Heart left ventricle (tissue), 16 donors: ENCODE measurements at places on chromosomes 5 and 9. TPM values are rescaled to one million over a fixed set of nuclear protein-coding genes. Genes with fewer than 3 reads are reported as not detected.

OBP2B gene
- not detected for total RNA-seq

CENPH gene
- 3.0 TPM for total RNA-seq

DNA sequence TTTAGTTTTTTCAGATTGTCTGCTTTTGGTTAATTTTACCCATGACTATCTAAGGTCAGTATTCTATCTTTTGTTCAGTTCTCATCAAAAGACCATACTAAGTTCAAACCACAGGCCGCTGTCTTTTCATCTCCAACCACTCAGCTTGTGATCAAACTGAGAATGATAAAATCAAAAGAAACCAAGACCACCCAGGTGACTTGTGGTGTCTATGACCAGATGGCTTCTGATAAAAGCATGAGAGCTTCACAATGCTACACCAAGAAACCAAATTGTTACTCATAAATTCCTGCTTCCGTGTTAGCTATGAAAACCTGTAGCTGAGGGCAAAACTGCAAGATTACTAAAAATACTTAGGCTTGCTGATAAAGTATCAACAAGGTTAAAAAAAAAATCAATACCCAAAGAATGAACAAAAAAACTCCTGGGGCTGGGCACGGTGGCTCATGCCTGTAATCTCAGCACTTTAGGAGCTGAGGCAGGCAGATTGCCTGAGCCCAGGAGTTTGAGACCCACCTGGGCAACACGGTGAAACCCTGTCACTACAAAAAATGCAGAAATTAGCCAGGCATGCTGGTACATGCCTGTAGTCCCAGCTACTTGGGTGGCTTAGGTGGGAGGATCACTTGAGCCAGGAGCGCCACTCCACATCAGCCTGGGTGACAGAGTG, 25.8 kb upstream of the GPX8 start:
- no peak overlapping the region for H3K4me3 ChIP-seq
- no peak overlapping the region for H3K27ac ChIP-seq
- no peaks in the 10 kb centered on the region for H3K27me3 ChIP-seq
- H3K36me3 ChIP-seq, result no peaks in the 10 kb centered on the region
- no peaks in the 10 kb centered on the region for H3K4me1 ChIP-seq

DNA sequence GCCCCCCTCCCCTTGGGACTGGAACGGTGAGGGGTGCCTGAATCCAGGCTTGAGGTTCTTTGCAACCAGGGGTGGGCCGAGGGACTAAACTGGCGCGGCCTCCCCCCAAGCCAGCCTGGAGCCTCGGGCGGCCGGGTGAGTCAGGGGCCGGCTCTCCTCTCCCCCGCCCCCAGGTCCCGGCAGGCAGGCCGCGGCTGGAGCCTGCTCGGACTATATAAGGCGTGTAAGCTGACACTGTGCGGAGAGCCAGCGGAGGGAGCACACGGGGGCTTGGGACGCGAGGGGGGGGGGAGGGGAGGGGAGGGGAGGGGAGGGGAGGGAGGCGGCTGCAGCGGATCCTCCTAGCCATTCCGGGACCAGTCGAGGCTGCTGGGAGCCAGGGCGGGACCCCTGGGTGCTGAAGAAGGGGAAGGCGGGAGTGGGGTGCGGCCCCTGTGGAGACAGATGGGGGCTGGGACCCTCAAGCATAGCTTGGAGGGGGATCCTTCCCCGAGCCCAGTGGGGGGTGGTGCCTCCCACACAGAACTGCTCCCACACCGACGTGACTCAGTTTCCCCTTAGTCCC, 595 bp downstream of the PDLIM7 start:
- peaks cover 22% of the 10 kb centered on the region for H3K36me3 ChIP-seq
- DNase-seq, result peak; percentile 88
- no peaks in the 10 kb centered on the region for H3K27me3 ChIP-seq
- H3K27ac ChIP-seq, result peak overlapping the region; percentile 96
- H3K4me1 ChIP-seq, result peaks cover 76% of the 10 kb centered on the region

- H3K4me3 ChIP-seq, result no peak overlapping the region
- no peak overlapping the region for H3K27ac ChIP-seq
- H3K4me1 ChIP-seq, result no peaks in the 10 kb centered on the region
- no peaks in the 10 kb centered on the region for H3K36me3 ChIP-seq
- H3K27me3 ChIP-seq, result no peaks in the 10 kb centered on the region
- DNase-seq, result no peak
Observed at GRCh38 chr5:81782811-81783210, 31.9 kb upstream of the SSBP2 start.

GRM6 gene
- not detected for total RNA-seq

DNA sequence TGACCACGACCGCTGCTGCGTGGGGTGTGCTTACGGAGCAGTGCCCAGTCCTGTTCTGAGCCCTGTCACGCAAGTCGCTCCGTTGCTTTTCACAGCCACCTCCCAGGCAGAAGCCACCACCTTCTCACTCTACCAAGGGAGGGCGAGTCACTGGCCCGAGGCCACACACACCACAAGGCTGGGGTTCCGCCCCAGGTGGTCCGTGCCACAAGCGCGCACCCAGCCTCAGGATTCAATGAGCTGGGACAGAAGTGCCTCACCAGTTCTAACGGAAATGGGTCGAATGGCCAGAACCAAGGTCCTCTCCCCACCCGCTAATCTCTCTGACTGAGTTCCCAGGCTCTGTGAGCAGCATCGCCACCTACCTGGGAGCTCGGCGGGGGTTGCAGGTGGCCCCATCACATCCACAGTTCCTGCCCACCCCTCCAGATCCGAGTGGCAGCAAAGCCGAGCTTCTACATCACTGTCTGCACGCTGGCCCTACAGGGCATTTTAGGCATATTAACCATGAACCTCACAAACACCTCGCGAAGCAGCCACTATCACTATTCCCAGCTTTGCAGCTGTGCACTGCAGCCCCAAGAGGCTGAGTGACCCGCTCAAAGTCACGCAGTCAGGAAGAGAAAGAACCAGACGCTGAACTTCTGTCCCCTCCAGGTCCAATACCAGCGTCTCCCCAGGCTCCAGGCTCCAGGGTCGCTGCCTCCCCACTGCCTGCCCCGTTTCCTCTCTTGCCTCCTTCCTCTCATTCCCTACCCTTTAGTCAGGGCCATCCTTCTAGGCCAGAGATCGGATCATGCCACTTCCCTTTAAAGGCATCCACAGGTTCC, 92.1 kb upstream of the PHYKPL start:
- H3K36me3 ChIP-seq, result no peaks in the 10 kb centered on the region
- H3K4me1 ChIP-seq, result no peaks in the 10 kb centered on the region
- no peak overlapping the region for H3K4me3 ChIP-seq

PCDHA1 gene
- total RNA-seq, result not detected

DNA sequence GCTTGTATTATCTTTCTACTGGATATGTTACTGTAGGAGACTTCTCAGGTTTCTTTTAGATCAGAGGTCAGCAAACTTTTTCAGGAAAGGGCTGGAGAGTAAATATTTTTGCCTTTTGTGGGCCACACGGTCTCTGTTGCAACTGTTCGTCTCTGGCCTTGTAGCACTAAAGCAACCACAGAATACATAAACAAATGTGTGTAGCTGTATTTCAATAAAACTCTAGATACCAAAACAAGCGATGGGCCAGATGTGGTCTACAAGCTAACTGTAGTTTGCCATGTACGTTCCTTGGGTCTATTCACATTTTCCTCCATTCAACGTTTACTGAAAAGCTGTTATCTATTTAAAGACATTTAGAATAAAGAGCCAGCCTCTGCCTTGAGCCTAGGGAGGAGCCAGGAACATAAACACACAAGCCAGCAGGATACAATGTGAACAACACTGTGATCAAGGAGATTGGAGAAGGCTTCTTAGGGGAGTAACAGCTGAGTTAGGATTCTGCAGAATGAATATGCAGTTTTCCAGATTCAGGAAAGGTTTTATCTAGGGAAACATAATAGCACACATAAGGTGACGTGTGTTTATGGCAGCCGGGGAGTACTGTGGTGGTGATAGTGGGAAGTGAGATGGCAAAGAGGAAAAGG, 33.0 kb upstream of the HOMER1 start:
- no peak overlapping the region for H3K27ac ChIP-seq
- H3K27me3 ChIP-seq, result no peaks in the 10 kb centered on the region
- H3K36me3 ChIP-seq, result no peaks in the 10 kb centered on the region
- DNase-seq, result no peak
- H3K4me1 ChIP-seq, result no peaks in the 10 kb centered on the region

TRIM41 gene
- total RNA-seq, result 22.4 TPM

DNA sequence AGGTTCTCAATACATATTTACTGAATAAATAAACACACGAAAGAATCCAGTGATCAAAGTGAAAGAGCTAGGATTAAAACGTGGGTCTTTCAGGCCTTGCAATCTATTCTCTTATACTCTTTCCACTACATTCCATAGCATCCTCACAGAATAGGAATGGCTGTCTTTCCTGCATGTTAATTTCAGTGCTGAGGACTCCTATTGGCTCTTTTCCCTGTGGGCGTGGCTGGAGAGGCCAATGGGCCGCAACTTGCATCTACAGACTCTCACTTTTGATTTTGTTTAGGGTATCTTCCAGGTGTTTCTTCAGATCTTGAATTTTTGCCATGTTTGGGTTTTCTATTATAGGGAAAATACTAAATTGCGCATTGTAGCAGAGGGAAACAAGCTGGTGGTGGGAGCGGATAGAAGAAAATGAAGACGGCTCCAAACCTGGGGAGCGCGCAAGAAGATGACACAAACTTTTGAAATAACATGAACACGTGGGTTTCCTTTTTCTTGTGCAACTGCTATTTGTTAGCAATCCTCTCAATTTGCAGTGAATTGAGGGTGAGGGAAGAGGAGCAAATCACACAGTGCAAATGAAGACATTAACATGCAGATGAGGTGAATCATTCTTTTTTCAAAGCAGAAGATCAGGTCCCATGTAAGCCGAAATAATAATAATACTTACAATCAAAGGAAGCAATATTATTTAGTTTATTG, 93.9 kb downstream of the GCNT1 start:
- no peaks in the 10 kb centered on the region for H3K4me1 ChIP-seq
- no peak overlapping the region for H3K27ac ChIP-seq
- H3K27me3 ChIP-seq, result no peaks in the 10 kb centered on the region
- H3K36me3 ChIP-seq, result no peaks in the 10 kb centered on the region

TTC23L gene
- total RNA-seq, result not detected

GRCh38 chr9:134525841-134526583, 115.6 kb upstream of the COL5A1 start:
- peak overlapping the region; percentile 57 for H3K27ac ChIP-seq
- no peaks in the 10 kb centered on the region for H3K4me1 ChIP-seq
- peak; percentile 64 for DNase-seq
- H3K4me3 ChIP-seq, result peak overlapping the region; percentile 9
- H3K27me3 ChIP-seq, result no peaks in the 10 kb centered on the region
- no peaks in the 10 kb centered on the region for H3K36me3 ChIP-seq

DNA sequence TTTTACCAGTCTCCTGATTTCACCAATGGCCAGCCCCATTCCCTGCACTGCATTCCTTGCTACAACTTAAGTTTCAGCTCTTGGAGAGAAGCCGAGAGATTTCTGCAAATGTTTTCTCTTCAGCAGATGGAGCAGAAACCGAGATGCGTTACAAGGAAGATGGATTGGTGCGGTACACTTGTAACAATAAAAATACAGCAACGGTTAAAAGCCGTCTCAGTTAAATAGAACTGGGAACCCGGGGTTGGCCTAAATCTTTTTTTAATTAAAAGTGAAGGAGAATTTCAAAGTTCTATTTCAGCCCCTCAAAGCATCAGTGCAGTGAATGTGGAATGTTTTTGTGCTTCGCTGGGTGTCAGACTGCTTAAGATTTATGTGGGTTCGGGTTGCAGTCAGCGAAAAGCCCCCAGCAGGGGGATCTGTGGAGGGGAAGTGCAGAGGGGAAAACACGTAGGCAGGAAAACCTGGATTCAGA, 19.8 kb downstream of the BRINP1 start:
- H3K36me3 ChIP-seq, result no peaks in the 10 kb centered on the region
- H3K4me1 ChIP-seq, result no peaks in the 10 kb centered on the region
- no peaks in the 10 kb centered on the region for H3K27me3 ChIP-seq
- H3K4me3 ChIP-seq, result no peak overlapping the region
- H3K27ac ChIP-seq, result no peak overlapping the region
- no peak for DNase-seq

IL13 gene
- not detected for total RNA-seq

DNA sequence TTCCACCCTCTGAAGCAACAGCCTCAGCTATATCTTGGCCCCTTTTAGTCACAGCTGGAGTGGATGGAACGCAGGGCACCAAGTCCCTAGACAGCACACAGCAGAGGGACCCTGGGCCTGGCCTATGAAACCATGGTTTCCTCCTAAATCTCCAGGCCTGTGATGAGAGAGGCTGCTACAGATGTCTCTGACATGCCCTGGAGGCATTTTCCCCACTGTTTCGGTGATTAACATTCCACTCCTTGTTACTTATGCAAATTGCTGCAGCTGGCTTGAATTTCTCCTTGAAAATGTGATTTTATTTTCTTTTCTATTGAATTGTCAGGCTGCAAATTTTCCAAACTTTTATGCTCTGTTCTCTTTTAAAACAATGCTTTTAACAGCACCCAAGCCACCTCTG, 384.8 kb downstream of the PRR16 start:
- H3K36me3 ChIP-seq, result no peaks in the 10 kb centered on the region
- no peaks in the 10 kb centered on the region for H3K27me3 ChIP-seq
- DNase-seq, result no peak
- H3K4me1 ChIP-seq, result no peaks in the 10 kb centered on the region
- H3K4me3 ChIP-seq, result no peak overlapping the region
- no peak overlapping the region for H3K27ac ChIP-seq

UBAP2 gene
- total RNA-seq, result 22.6 TPM

- H3K27me3 ChIP-seq, result no peaks in the 10 kb centered on the region
- H3K27ac ChIP-seq, result no peak overlapping the region
- H3K4me3 ChIP-seq, result no peak overlapping the region
- no peaks in the 10 kb centered on the region for H3K4me1 ChIP-seq
- DNase-seq, result no peak
Observed at GRCh38 chr9:84563691-84564090, 105.8 kb upstream of the NTRK2 start.

DNA sequence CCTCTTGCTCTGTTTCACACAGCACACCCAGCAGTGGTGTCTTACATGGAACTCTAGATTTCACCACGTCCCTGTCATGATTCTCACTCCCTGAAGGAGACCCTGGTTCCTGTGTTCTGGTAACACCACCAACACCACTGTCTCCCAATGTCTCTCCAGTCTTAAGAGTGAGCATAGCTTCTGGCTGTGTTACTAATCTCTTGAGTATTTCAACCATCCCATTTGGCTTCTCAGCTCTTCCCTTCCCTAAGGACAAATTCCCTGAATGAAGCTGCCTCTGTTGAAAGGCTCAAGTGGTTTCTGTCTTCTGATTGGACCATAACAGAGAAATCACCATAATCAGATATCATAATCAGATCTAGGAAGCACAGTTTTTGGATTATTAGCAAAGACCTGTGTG, 311.8 kb downstream of the DNAH5 start:
- no peaks in the 10 kb centered on the region for H3K27me3 ChIP-seq
- no peaks in the 10 kb centered on the region for H3K36me3 ChIP-seq
- no peak for DNase-seq
- H3K27ac ChIP-seq, result no peak overlapping the region

HTR4 gene
- total RNA-seq, result 0.35 TPM

SLC34A1 gene
- total RNA-seq, result not detected
